Liver (tissue), 10 donors: ENCODE measurements at places on chromosomes 2 and 18. TPM values are rescaled to one million over a fixed set of nuclear protein-coding genes. Genes with fewer than 3 reads are reported as not detected.
A peak's percentile ranks its signal among the peaks of the same experiment; 100 is the strongest.

GRCh38 chr2:10759151-10759714, 37.8 kb downstream of the ATP6V1C2 start:
- no peak for DNase-seq

DNA sequence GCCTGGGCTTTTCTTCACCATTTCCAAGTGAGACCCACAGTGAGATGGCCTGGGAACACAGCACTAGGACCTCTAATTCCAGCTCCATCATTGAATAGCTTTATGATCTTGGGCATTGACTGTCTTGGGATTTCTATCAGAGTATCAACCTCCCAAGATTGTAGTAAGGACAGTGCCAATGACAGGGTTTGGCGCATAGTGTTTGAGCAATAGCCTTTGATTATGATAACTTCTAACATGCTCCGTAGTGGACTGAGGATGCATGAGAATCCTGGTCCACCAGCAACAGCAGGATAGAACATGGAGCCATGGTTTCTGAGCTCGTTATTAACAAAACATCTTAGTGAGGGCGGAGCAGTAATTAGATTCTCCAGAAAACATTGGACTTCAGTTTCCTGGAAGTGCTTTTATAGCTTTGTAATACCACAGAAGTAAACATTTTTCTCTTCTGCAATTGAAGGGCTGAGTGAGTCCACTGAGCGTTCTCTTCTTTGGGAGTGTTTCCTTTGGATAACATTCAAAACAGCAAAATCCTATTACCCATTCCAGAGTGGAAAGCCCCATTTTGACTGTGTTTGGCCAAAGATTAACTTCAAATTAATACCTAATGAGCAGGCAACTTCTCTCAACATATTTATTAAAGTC, 63.7 kb downstream of the IL1R2 start:
- no peak for DNase-seq

GRCh38 chr2:50529600-50530218, 502.2 kb downstream of the NRXN1 start:
- DNase-seq: no peak

- DNase-seq: no peak
Observed at GRCh38 chr18:7846335-7846734, 279.2 kb downstream of the PTPRM start.

Gene TPO
- not detected for total RNA-seq

Gene PLEKHH2
- total RNA-seq: 3.8 TPM

Gene CYBRD1
- total RNA-seq: 51.1 TPM

Gene MARCHF7
- 52.0 TPM for total RNA-seq

Gene RBBP8
- 7.6 TPM for total RNA-seq

Gene BABAM2
- total RNA-seq: 9.9 TPM

GRCh38 chr2:24190503-24190902, 15.7 kb downstream of the FAM228A start:
- no peak for DNase-seq

DNA sequence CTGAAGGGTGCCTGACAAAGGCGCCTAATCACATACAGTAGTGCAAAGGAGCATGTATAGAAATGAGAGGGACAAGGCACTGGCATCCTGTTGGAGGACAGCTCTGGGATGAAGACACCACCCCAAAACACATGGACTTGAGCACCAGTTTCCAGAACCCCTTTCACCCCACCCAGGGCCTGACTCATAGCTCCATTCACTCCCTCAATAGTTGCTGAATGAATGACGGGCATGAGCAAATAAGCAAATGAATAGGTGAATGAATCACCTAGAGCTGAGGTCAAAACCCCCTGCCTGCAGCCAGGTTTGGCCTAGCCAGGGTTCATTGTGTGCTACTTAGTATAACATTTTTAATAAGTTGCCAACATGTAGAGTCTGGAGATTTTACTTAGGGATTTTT, 66.3 kb downstream of the NRP2 start:
- DNase-seq: no peak

DNA sequence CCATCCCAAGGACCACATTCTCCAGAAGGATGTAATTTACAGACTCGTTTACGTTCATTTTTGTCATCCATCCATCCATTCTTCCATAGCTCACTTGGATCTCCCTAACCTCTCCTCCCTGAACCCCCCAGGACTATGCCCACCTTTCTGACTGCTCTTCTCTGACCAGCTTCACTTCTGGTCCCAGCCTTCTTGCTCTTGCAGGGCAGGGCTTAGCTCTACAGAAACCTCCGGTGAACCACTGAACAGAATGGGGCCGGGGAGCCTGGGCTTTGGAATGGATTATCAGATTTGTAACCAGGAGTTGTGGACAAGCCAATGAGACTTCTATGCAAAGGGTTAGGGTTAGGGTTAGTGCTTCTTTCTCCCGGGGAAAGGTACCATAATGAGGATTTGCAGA, 95.0 kb downstream of the TGFA start:
- no peak for DNase-seq

- no peak for DNase-seq
Observed at GRCh38 chr2:226151157-226151556, 648.5 kb downstream of the IRS1 start.

GRCh38 chr2:18792226-18792629, 202.9 kb upstream of the NT5C1B start:
- DNase-seq: no peak

DNA sequence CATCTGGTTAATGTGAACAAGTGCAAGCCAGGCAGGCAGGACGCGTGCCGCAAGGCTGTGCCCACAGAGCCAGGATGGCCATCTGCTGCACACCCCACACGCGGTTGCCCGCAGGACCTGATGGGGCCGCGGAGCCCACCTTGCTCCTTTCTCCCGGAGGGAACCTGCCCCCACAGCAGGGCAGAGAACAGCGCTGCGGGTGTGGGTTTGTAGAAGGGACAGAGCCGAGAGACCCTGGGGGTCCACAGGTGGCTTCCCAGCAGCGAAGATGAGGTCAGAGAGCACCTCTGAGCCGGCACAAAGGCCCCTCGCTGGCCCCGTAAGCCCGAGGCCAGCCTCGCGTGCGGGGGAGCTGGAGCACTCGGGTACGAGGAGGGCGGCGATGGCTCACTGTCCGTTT, 460.8 kb upstream of the SALL3 start:
- DNase-seq: no peak

DNA sequence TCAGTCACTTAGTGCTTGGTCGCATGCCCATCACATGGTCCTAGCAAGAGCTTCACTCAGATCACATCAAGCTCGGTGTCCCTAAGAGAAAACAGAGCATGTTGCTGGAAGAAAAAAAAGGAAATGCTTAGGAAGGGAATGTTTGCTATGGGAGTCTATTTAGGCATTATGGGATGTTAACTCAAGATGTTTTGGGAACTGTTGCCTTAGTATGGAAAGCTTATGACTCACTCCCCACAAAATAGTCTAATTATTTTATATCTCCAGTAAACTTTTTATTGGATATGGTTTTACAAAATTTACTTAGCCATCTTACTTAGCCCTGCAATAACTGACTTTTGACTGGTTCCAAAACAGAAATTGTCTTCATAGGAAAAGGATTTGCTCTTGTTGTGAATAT, 439.5 kb upstream of the ZEB2 start:
- DNase-seq: no peak

DNA sequence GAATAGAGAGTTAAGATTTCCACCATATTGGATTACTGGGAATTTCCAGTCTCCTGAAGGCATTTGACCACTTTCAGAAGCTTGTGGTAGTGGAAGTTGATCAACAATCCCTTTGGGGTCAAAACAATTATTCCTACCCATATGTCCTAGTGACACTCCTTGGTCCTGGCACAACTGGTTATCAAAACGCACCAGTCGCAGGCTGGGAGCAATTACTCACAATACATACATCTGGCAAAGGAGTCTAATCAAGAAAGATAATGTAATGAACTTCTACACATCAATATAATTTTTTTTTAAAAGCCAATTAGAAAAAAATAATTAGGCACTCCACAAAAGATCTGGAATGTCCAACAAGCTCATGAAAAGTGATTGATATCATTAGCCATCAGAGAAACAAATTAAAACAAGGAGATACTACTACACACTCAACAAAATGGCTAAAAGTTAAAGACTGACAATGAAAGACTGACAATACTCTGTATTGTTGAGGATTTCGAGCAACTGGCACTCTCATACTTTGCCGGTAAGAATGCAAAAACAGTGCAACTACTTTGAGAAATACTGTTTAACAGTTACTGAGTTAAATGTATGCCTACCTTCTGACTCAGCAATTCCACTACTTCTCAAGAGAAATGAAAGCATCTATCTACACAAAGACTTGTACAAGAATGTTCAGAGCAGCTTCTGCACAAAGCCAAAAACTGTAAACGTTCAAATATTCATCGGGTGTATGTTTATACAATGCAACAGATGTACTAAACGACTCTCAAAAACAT, 2.0 kb downstream of the INO80C start:
- DNase-seq: peak; percentile 28

Gene PLB1
- total RNA-seq: 4.5 TPM

- DNase-seq: no peak
Observed at GRCh38 chr2:43230951-43231827, 4.8 kb upstream of the ZFP36L2 start.

- DNase-seq: peak; percentile 44
Observed at GRCh38 chr2:234679741-234680687, 183.1 kb upstream of the ARL4C start.

DNA sequence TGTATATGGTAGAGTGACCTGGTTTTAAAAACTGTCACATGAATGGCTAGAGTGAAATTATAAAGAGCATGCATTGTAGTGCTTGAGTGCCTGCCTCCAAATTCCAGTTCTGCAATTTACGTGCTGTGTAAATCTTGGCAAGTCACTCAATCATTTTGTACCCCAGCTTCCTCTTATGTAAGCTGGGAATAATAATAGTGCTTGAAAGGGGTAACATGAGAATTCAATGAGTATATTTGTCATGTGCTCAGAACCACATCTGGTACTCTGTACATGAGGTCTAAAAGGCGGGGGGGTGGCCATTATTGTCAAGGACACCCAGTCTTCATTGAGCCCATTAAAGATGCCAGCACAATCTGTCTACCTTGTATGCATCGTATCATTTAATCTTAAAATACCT, 214.8 kb downstream of the MC4R start:
- no peak for DNase-seq

Gene GALNT5
- total RNA-seq: under 0.01 TPM

DNA sequence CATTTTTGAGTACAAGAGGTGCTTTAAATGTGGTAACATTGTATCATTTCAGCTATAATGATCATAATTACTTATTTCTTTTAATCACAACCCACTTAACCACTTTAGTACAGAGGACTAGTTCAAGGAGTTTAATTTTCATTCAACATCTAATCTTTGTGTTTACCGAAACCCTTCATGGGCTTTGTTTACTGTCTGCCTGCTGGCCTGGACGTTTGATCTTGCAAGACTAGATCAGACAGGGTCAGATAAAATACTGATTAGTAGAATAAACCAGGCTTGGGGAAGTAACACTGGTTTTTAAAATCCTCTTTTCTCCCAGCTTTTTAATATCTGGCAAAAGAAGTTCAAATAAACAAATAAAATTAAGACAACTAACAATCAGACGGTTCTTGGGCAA, 93.6 kb downstream of the SATB2 start:
- DNase-seq: no peak

DNA sequence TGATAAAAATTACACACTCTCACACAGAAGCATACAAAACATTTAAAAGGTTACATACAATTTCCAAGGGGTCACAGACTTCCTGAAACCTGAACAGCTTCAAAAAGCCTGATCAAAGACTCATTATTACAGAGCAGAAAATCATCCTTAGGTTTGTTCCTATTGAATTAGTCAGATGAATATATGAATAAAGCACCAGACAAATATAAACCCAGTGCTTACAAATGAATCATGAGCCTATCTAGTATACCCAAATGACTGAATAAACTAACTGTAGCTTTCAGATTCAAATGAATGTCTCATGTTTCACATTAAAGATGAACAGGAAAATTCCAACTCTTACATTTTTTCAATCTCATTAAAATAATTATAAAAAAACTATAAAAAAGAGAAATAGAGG, 550.3 kb downstream of the SUCLG1 start:
- DNase-seq: no peak

Gene RGPD3
- 0.59 TPM for total RNA-seq

Gene RNU2-63P
- not detected for total RNA-seq

Gene UCN
- 0.25 TPM for total RNA-seq

GRCh38 chr2:238897911-238898311, 50.0 kb downstream of the TWIST2 start:
- no peak for DNase-seq

GRCh38 chr2:23926290-23926749, 603 bp downstream of the ATAD2B start:
- peak; percentile 65 for DNase-seq

Gene IL36A
- total RNA-seq: not detected

DNA sequence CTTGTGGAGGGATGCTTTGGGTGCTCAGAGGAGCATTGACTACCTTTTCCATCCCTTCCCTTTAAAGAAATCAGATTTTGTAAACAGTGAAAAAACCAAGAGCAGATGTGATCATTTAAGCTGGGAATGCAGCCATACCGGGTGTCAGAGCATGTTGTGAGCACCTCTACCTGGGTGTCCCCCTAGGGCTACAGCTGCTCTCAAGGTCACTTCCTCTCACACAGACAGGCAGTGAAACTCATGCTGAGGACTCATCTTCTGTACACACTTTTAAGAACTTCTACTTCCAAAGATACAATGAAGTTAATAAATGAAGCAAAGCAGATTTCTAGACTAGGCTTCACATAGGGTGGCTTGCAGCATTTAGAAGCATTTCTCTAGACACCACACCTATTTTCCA, 48.4 kb upstream of the FRZB start:
- DNase-seq: no peak

- no peak for DNase-seq
Observed at GRCh38 chr2:34747643-34748042, 1148.5 kb upstream of the FAM98A start.

GRCh38 chr2:27127883-27128667, 4.5 kb downstream of the ABHD1 start:
- DNase-seq: no peak

GRCh38 chr18:3970929-3971328, 484.2 kb downstream of the DLGAP1 start:
- DNase-seq: no peak

Gene EMX1
- total RNA-seq: not detected

Gene ZNF397
- 20.0 TPM for total RNA-seq

- no peak for DNase-seq
Observed at GRCh38 chr2:238308177-238308576, 12.1 kb upstream of the TRAF3IP1 start.

GRCh38 chr2:174554529-174555150, 43.0 kb downstream of the WIPF1 start:
- DNase-seq: no peak

Gene THAP4
- total RNA-seq: 20.5 TPM

Gene LTBP1
- total RNA-seq: 13.8 TPM

Gene ELOA2
- total RNA-seq: not detected

- DNase-seq: no peak
Observed at GRCh38 chr2:128319631-128320191, 1.0 kb upstream of the HS6ST1 start.

Gene SLC16A14
- total RNA-seq: 3.7 TPM

DNA sequence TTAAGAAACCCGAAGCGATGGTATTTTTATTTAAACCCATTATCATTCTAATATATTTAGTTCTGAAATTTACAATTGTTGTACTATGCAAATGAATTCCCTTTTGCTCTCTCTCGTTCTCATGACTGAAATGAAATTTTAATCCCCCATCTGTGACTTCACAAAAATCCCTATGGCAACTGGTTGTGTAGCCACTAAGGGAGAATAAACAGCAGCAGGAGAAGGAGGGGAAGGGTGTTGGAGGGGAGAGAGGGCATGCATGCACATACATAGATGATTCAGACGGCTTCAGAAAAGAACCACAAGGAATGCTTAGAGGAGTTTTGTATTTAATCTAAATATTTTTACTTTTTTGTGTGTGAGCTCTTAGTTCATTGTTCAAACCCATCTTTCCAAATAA, 36.8 kb downstream of the CPS1 start:
- no peak for DNase-seq
